ENCODE measurements at places on chromosomes 3 and 15. TPM values are rescaled to one million over a fixed set of nuclear protein-coding genes. Genes with fewer than 3 reads are reported as not detected.

The ROPN1 gene
- total RNA-seq: not detected

The NR2E3 gene
- total RNA-seq: not detected

The TRIM69 gene
- total RNA-seq: 55.7 TPM

DNA sequence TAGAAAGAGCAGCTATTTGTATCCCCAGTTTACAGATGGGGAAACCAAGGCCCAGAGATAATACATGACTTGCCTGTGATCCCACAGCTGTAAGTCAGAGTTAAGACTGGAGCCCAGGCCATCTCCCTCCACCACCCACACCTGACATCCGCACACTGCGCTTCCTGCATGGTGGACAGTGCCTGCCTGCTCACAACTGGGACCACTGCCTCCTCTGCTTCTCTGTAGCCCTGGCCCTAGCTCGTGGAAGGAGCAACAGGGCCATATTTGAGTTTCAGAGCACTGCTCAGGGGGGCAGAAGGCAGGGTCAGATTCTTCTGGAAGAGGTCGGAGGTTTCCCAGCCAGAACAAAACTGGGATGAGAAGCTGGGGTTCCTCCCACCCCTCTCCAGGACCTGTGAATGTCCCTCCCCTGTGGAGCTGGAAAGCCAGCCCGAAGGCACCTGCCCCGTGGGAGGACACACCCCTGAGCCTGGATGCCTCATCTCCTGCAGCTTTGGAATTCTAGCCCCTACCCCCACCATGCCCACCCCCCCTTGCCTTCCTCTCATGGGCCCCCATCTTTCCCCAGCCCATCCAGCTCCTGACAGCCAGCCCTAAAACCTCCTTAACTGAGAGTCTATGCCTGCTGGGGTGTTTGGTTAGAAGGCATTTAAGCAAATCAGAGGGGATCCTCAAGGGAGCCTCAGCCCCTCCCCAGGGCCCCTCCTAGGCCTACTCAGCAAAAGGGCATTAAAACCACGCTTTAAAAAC lies 100.1 kb downstream of the TPRA1 start:
- no peak for DNase-seq

- no peak for DNase-seq
Observed at GRCh38 chr3:122919291-122919610, 108.3 kb downstream of the SEMA5B start.

- DNase-seq: no peak
Observed at GRCh38 chr15:81475471-81475870, 101.5 kb upstream of the TMC3 start.
